ENCODE measurements at places on chromosomes 12 and 14. TPM values are rescaled to one million over a fixed set of nuclear protein-coding genes. Genes with fewer than 3 reads are reported as not detected.

Gene TMEM229B
- total RNA-seq, result 2.1 TPM

Gene JAG2
- 8.8 TPM for total RNA-seq

Gene BLOC1S1
- 117 TPM for total RNA-seq

Gene SMIM41
- not detected for total RNA-seq

Gene LYZ
- 99.9 TPM for total RNA-seq

Gene CAND1
- total RNA-seq, result 42.1 TPM

Gene BIN2
- 4.6 TPM for total RNA-seq

Gene AHNAK2
- 47.8 TPM for total RNA-seq

Gene CLMN
- 7.3 TPM for total RNA-seq

DNA sequence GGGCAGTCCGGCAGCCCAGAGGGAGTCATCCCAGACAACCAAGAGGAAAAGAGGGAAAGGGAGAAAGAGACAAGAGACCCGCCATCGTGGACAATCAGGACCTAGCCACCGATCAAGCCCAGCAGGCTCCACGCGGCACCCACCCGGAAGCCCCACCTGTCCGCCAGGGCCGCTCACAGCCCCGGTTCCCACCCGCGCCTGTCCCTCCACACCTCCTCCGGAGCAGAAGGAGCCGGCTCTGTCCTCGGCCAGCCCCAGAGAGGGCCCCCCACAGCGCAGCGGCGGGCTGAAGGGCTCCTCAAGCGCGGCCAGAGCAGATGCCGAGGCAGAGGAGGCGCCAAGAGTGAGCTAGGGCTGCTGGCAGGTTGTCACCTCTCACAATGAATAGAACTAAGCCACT is 784.7 kb upstream of the FBXO33 start:
- DNase-seq, result no peak

- no peak for DNase-seq
These were observed 43.8 kb upstream of the CSRNP2 start for GRCh38 chr12:51127050-51127729.

DNA sequence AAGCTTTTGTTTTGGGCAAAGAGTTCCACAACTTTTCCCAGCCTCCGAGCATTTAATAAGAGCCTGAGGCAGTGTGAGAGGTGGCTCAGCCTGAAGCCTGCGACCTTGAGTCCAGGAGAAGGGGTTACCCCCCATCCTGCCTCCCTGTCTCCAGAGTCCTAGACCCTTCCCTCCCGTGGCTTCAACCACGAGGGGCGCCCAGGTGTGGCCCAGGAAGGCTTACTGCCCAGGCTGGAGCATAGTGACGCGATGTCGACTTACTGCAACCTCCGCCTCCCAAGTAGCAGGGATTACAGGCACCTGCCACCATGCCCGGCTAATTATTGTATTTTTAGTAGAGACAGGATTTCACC is 641 bp downstream of the LRRC43 start:
- DNase-seq, result no peak

- no peak for DNase-seq
These were observed 9.1 kb downstream of the HEATR5A start for GRCh38 chr14:31411218-31411727.

DNA sequence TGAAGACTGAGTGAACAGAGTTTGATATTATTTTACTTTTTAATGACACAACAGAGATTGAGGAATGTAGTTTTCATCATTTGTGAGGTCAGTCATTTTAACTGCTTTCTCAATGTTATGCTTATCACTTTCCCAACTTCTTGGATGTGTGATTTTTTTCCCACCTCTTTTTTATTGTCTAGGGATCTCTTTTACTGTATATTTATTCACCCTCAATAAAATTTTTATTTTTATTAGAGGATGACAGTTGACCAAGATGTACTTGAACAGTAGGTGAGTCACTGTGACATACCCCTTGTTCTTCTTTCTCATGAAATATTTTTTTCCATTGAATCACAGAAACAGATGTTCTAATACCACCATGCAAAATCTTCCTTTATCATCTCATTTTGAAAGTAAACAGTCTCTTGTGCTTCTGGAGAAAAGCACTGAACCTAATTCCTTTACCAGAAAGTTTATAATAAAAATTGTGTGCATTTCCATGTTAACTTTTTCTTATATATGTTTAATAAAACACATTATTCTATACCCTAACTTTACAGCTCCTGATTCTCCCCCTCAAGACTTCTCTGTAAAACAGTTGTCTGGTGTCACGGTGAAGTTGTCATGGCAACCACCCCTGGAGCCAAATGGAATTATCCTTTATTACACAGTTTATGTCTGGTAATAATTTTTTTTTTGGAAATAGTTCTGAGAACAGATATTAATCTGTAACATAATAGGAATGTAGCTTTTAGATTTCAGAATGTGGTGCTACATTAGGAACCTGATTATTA is 65.9 kb downstream of the PTPRQ start:
- DNase-seq, result no peak

DNA sequence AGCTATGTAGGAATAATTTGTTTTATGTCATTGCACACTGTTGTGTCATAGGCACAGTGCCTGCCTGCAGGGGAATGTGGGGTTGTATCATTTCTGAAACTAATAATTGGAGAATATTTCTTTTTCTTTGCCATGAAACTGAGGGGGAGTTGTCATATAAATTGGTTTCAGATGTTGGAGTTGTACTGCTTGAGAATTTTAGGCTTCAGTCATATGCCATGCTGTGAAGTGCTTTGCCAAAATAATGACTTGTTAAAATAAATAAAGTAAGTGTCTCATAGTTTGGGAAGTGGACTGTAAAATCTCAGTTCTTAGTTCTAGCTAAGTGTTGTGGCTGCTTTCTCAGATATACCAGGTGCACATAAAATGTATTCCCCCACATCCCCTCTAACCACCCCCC is 116.8 kb downstream of the DAAM1 start:
- no peak for DNase-seq

DNA sequence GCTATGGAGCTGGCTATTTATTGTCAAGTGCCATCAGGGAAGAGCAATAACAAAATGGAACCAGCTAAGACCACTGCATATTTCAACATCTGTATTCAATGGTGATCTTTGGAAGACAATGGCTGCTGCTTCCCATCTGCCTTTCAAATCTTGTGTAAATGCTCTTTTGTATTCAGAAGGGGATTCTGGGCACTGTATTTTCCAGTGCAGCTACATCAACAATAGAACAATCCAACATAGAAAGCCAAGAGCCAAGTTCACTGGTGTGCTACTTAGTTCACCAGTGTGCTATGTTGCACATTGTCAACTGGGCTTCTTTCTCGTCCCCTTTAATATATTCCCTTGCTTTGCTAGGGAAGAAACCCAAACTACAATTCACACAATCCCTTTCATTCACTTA is 128.8 kb upstream of the OR4E1 start:
- no peak for DNase-seq

DNA sequence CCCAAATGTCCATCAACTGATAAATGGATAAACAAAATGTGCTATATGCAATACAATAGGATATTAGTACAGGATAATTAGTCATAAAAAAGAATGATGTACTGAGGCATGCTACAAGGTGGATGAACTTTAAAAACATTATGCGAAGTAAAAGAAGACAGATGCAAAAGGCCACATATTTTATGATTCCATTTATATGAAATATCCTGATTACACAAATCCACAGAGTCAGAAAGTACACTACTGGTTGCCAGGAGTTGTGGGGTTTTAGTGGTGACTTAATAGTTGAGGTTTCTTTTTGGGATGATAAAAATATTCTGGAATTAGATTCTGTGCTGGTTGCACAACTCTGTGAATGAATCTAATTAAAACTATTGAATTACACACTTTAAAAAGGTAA is 12.6 kb downstream of the TRIM9 start:
- no peak for DNase-seq

DNA sequence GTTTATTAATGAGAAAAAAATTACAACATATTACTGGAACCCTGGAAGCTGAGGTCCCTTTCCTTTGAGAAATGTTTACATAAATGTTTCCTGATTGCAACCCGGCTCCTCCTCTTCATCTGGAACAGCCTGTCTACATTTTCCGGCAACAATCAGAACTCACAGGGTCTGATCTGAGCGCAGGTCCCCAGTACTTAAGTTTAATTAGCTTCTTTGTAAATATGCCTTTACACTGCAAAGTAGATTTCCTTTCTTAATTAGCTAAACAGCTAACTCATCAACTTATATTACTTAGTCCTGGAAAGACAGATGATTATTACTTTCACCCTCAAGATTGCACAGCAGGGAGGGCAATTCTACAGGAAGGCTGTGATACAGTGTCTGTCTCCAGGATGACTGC is 213.0 kb downstream of the MON2 start:
- DNase-seq, result no peak

DNA sequence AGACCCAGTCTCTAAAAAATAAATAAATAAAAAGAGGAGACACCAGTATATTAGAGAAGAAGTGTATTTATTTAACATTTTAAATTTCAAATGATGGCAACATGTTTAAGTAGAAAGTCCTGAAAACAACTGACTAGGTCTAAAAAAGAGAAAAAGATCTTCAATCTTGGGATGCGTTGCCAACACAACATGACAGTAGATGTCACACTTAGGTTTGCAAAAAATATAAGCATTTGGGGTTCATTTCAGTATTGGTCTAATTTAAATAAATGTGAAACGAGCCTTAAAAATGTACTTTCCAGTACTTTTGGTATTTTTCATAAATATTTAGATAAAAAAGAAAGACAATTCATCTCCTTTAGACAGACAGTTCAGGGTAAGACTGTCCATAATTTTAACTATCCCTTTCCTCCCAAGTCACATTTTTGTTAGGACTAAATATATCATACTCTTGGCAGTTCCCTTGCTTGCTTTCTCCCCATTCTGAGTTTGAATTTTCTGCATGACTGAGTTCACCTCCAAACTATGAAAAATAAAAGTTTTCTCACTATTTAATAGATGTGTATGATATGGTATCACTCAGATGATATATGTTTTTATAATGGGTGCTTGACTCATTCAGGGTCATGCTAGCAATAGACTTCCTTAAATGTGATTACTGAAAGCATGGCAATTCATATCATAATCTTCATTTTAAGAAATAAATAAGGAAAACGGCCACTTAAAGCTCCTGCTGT is 4.3 kb downstream of the C14orf93 start:
- no peak for DNase-seq

DNA sequence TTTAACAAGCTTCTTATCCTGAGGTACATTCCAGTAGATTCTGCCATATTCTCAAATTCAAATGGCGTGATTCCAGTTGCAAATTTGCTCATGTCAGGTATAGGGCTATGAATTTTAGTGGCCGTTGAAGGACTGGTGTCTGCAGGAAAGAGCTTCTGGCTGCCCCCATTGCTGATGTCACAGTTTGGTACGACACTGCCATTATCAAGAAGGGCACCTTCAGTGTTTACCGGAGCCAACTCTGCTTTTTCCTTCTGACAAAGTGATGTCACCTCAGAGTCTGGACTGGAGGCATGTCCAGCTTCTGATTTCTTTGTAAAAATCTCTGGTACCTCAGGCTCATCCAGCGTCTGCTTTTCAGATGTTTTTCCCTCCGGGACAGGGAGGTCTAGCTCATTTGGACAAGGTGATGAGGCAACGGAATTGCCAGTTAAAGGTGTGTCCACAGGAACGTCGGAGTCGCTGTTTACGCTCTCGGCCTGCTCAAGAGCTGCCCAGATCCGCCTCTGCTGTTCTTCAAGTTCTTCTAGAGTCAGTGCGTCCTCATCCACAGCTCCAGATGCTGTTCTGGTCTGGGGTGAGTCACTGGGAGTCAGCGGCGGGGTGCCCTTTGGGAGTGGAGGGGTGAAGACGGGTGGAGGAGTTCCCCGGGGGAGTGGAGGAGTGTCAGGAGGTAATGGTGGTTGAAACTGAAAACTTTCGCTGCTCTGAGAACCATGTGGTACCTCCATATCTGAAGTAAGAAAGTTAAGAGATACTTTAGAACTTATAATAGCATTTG is 27.0 kb downstream of the ZCCHC8 start:
- DNase-seq, result no peak

DNA sequence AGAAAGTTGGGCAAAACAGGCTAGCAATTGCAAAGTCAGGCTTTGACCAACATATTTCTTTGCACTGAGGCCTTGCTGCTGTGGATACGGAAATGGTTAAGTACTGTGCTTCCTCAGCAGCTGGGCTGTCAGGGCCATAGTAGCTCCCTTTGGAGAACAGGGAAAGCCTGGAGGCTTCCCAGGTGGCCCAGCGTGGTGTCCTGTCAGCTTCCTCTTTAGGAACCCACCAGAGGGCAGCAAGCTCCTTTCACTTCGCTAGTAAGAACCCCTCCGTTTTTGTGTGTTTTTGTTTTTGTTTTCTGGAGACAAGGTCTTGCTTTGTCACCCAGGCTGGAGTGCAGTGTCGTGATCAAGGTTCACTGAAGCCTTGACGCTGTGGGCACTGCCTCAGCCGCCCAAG is 1.7 kb upstream of the CFAP251 start:
- DNase-seq, result no peak

DNA sequence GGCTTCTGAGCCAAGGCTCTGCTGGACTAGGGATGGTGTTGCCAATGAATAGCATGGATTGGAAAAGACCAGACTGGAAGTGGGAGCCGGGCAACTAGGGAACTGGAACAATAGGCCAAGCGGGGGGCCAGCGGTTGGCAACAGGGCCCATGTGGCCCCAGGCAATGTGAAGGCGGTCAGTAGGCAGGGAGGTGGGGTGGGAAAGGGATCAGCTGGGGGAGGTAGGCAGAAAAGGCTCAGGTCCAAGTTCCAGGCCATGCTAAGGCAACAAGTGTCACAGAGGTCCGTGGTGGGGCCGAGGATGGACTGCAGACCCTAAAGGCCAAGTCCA is 14.9 kb upstream of the MLXIP start:
- DNase-seq, result no peak

DNA sequence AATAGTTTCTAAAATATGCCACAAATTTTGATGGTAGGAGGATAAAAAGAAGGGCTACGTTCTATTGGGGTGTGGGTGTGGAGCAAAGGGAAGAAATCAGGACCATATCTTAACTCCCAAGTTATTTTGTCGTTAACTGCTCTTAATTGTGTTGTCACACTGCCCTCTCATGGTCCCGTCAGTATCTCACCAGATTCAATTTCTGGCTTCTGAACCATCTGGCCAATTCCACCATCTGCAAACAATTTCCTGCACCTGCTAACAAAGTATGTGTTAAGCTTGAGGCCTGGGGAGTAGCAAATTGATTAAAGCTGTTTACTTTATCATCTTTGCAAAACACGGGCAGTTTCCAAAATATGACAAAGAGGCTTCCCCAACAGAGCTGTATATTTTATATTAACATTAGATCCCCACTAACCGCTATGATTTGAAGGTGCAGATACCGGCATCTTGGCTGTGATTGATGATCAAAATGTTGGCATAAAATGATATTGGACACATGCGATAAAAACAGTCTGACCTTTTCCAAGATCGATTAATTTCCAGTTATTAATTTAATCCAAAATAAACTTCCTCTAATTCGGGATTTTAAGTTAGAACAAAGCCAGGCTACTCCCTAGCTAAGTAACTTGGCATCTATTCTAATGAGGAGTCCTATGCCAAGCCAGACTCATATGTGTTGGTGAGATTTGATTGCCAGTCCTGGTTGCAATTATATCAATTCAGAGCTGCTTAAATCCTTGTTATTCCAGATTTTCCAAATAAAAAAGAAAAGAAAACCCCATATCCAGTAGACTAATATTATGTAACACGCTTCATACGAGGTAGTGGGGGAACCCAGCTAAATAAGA is 6.9 kb upstream of the DNM1L start:
- DNase-seq, result no peak

GRCh38 chr12:87953256-87953860 is 75.8 kb downstream of the C12orf50 start:
- DNase-seq, result no peak
